Motor neuron (in vitro differentiated cells): ENCODE measurements at places on chromosomes 7 and 10. TPM values are rescaled to one million over a fixed set of nuclear protein-coding genes. Genes with fewer than 3 reads are reported as not detected.

Gene TMEM213
- total RNA-seq: 0.16 and 0.44 TPM in 2 replicates

Gene GIMAP4
- 0.14 and 0.31 TPM in 2 replicates for total RNA-seq

DNA sequence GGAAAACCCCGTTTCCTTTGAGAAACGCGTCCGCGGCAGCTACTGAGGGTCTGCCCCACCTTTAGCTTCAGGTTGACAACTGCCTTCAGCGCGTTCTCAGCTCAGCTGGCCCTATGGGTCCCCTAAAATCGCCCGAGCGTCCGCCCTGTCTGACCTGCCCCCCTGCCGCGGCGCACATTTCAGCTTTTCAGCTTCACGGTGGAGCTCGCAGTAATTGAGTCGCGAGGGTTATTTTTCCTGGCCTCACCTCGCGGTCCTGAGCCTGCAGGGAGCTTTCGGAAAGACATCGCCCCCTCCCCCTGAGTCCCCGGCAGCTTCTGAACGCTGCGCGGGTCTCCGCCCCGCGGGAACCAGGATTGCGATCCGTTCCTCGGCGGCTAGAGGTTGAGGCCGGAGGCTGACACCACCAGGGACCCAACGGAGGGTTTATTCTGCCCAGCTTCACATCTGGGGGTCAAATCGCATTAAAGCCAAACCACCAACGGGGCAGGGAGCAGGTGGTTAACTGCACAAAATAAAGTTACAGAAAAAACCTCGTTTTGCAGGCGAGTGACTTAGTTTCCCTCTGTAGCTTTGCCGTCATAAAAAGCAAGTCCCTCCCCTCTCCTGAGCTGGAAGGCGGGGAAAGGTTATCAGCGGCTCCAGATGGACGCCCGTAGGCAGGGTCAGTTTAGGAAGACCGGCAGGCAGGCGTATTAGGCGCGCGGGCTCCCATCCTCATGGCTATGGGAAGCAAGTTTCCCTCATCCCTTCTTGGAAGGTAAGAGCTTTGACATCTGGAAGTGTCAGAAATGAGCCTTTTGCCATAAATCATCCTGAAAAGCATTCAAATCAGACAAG lies 11.0 kb downstream of the TWIST1 start:
- no peak for ATAC-seq

DNA sequence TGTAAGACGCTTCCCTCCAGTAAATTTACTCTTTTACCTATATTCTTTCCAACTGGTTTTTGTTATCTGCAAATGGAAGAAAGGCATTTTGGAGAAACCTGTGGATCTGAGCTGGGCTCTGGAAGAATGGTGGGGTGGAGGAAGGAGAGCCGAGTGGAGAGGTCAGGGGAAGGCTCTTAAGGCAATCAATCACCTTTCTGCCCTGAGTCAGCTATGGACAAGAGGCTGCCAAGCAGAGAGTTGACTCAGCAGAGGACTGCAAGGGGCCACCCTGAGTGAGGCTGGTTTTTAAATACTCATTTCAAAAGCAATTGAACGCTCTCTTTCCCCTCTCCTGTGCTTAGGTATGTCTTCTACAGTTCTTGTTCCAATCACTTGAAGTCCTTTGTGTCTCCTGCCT lies 81.8 kb downstream of the SPAG6 start:
- peak; percentile 90 for ATAC-seq

DNA sequence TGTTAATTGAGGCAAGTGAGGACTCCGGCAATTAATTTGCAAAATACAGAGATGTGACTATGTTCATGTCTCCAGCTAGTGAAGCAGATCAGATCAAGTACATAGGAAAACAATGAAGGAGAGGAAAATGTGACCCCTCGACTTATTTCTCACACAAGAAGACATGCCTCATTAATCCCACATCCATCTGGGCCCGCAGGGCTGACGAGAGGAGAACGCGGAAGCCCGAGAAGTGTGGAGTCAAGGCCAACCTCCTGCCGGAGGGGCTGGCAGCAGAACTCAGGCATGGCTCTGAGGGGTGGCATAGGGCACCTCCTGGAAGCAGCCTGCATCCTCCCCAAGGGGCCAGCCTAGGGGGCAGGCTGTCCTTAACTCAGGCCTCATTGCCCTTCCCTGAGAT lies 54.4 kb downstream of the ZNF503 start:
- peak; percentile 78 for ATAC-seq

DNA sequence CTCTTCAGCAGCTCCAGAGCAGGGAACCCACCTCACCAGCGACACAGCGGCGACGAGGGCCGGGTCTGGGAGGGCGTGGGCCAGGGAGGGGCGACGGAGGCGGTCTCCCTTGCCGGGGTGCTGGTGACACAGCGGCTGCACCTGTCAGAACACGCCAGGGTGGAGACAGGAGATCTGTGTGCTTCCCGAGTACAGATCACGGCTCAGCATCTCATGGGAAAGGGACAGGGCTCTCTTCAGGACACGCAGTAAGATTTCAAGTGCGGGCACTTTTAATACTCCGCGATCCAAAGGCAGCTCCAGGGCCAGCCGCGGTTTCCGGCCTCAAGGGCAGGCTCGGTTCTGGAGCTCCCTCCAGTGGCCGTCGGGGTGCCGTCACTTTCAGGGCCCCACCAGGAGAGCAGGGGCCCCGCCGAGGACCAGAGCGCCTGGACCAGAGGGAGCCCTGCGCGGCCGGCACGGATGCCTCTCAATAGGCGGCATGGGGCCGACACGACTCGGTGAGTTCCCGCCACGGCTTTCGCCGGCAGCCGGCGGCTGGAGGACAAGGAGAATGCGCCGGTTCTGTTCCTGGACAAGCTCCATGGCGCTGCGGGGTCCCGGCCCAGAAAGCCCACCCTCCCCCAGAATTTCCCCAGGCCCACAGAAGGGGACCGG lies 21.4 kb downstream of the GPR146 start:
- ATAC-seq: peak; percentile 99

DNA sequence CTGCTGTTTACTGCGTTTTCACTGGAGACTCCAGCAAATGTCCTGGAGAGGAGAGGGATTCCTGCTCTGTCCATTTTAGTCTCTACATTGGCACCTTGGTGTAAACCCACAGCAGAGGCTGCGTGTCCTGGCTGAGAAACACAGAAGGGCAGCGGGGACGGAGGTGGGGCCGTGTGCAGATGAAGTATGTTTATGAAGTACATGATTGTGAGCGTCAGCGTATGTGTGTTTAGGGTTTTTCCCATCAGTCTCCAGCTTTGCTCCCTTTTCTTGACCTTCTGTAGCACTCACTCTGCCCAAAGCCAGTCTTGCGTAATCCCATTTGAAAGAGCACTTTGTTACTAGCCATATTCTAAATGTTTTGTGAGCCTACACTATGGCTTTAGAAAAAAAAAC lies 750.7 kb upstream of the SORCS1 start:
- peak; percentile 66 for ATAC-seq

DNA sequence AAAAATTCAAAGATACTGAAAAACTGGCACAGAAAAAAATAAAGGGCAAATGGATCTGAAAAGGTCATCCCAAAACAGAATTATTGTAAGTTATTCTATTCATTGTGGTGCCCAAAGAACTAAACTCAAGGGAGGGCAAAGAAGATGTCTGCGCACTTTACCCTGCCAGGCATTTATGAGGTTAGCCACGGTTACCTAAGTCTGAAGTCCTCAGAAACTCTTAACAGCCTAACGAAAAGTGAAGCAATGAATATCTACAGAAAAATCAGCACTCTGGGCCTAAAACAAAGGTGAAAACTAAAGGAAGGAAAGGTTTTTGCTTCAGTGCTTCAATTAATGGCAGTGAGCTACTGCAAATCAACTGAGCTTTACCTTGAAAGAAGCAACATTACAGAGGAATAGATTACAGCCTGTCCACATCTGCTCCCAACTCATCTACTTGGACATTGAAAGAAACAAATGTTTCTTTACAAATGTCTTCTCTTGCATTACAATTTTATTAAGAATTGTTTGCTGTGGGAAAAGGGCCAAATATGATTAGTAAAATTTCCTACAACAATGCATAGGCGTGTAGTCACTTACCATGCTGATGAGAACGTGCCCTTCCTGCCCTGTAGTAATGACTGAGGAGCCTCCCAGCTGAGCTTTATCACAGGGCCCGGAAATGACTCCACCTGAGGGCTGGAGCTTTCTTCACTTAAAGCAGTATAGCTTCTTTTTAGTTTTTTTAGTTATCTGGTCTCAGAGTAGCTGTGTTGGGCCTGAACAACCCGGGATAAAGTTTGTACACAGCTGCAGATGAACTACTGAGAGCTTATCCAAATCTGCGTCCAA lies at the start of gene TUBAL3:
TUBAL3 (minus strand) TSS at position 621 of the 834 bp plus-strand sequence; CDS start at position 585, 36 bp downstream.
- no peak for ATAC-seq

DNA sequence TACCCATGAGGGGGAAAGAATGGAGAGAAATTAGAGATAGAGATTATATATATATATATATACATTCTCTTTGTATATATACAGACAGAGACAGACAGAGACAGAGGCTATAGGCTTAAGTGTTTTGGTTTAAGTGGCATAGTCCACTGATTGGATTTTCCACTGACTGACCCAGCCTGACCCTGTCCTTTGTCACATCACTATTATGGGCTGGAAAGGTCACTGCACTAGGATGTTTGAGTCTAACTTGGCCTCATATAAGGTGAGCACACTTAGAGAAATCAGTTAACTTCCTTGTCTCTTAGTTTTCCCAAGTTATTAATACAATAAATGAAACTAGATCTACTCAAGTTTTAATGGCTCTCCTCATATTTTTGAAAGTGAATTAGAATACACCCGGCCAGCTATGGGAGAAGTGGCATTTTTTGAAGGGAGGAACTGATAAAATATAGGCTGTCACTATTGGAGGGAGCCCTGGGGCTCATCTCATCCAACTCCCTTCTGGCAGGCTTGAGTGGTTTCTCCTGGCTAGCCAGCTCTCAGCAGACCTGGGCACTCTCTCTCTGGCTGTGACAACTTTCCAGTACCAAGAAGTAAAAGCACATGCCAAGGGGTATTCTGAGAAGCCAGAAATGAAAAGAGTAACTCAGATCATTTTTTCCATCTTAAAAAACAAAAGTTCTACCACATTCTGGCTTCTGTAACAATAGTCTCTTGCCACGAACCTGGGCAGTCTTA lies 455.6 kb upstream of the ANKRD30A start:
- ATAC-seq: no peak

GRCh38 chr7:47444376-47445098 lies 137.4 kb downstream of the TNS3 start:
- peak; percentile 53 for ATAC-seq
